ENCODE measurements at places on chromosomes 4 and X. TPM values are rescaled to one million over a fixed set of nuclear protein-coding genes. Genes with fewer than 3 reads are reported as not detected.

RAP2C gene
- total RNA-seq: 13.9 TPM

MYOZ2 gene
- 1.8 TPM for total RNA-seq

GNRHR gene
- not detected for total RNA-seq

OCIAD1 gene
- total RNA-seq: 114 TPM

FAM47A gene
- not detected for total RNA-seq

SPACA5 gene
- total RNA-seq: not detected

PRSS48 gene
- not detected for total RNA-seq

GPRASP3 gene
- total RNA-seq: 0.54 TPM

MOSPD2 gene
- 8.1 TPM for total RNA-seq

CT45A10 gene
- not detected for total RNA-seq
